ENCODE measurements at places on chromosomes 2 and 18.
A peak's percentile ranks its signal among the peaks of the same experiment; 100 is the strongest.

DNA sequence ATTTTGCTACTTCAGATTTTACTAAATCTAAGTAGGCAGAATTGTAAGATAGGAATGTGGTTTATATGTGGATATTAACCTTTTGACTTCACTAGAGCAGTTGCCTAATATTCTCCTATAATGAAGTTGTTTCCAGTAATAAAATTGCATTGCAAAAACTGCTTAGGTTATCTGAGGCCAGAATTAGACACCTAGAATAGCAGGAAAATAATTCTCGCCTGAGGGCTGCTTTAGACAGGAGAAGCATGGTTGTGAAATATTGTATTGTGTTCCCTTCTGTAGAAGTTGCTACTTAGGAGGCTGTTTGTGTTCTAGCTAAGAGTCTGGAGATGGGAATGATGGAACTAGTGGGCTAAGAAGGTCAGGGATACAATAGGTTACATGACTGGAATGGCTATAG lies 146.3 kb downstream of the PLCL1 start:
- H3K27ac ChIP-seq: no peak overlapping the region
- no peak overlapping the region for H3K4me3 ChIP-seq
- DNase-seq: no peak
- no peaks in the 10 kb centered on the region for H3K27me3 ChIP-seq
- H3K4me1 ChIP-seq: no peaks in the 10 kb centered on the region

DNA sequence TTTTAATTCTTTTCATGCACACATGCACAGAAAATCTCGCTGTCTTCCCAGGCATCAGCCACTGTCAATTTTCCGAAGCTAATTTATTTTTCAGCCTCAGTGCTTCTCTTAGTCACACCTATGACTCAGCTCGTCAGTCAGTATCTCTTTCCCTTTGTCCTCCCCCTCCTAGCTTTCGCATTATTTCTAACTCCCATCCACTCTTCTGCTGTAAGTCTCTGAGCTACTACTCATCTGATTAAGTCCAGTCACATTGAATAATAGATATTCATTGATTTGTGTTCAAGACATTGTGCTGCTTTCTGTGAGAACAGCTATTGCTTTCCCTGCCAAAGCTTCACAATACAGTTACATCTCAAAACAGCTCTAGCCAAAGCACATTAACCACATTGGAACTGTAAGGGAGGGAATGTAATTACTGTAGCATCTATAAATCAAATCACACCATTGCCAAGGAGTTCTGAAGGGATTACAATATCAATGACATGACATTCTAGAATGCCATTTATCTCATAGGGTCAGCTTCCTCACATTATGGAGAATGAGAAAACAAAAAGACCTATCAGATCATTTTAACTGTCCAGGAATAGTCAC lies 89.4 kb downstream of the SCN3A start:
- no peaks in the 10 kb centered on the region for H3K4me1 ChIP-seq
- no peak overlapping the region for H3K27ac ChIP-seq
- H3K36me3 ChIP-seq: no peaks in the 10 kb centered on the region
- no peaks in the 10 kb centered on the region for H3K27me3 ChIP-seq
- no peak overlapping the region for H3K4me3 ChIP-seq

DNA sequence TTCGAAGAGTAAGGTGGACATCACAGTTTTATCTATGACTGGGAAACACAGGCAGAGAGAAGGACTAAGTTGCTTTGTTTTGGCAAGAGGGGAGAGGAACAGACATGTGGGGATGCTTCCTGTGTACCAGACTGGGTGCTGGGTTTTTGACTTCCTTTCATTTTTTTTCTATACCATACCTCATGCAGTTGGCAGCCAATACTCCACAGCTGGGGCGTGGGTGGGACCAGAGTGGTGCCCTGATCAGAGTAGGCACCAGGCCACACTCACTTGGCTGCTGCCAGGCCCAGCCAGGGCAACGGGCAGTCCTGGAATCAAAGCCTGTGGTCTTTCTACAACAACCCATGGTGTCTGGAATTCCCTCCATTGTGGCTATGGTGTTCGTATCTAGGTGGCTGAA lies 45.2 kb downstream of the SH3RF3 start:
- peak; percentile 19 for DNase-seq
- H3K36me3 ChIP-seq: no peaks in the 10 kb centered on the region
- H3K4me3 ChIP-seq: no peak overlapping the region
- no peaks in the 10 kb centered on the region for H3K4me1 ChIP-seq
- no peaks in the 10 kb centered on the region for H3K27me3 ChIP-seq

GRCh38 chr2:127416506-127417001 lies 1.7 kb upstream of the PROC start:
- no peak overlapping the region for H3K27ac ChIP-seq
- peak overlapping the region; percentile 55 for H3K4me3 ChIP-seq

DNA sequence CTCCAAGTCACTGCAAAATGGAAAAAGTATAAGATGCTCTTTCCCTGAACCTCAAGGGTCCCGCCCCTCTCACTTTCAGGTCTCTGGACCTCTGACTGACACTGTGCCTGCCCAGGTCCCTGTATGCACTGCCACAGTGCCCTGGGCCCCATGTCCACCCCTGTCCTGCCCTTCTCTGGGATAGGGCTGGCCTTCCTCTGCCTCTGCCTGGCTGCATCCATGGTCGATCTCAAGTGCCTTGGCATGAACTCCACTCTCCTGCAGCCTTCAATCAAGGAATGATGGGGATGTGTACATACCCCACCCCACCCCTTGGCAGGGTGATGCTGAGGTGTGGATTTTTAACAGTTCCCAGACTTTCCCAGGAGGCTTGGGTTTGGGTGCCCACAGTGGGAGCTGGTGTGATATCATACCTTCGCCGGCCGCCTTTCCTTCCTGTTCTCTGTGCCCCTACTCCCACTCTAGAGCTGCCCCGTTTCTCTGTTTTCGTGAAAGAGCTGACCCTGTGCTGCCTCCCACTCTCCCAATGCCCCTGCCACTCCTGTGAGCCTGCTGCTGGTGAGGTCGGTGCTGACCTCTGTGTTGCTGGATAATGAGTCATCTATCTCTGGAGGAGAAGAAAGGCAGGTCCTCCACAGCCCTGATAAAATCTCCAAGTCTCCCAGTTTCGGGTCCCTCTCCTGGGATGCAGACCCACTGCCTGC lies 18.9 kb downstream of the PTPN18 start:
- peaks cover 24% of the 10 kb centered on the region for H3K36me3 ChIP-seq
- no peak overlapping the region for H3K27ac ChIP-seq
- DNase-seq: no peak
- H3K4me1 ChIP-seq: peaks cover 74% of the 10 kb centered on the region
- H3K4me3 ChIP-seq: no peak overlapping the region

- H3K4me3 ChIP-seq: no peak overlapping the region
- no peaks in the 10 kb centered on the region for H3K4me1 ChIP-seq
- H3K36me3 ChIP-seq: no peaks in the 10 kb centered on the region
- H3K27me3 ChIP-seq: no peaks in the 10 kb centered on the region
- no peak for DNase-seq
- H3K27ac ChIP-seq: no peak overlapping the region
These were observed 854.2 kb upstream of the ZEB2 start for GRCh38 chr2:145374165-145374564.
